Stimulated activated CD4-positive, alpha-beta T cell treated with anti-CD3 and anti-CD28 coated beads, Interleukin-4, amount 100 ng/mL, for 48 hours (primary cell): ENCODE measurements at places on chromosomes 1 and 21.

DNA sequence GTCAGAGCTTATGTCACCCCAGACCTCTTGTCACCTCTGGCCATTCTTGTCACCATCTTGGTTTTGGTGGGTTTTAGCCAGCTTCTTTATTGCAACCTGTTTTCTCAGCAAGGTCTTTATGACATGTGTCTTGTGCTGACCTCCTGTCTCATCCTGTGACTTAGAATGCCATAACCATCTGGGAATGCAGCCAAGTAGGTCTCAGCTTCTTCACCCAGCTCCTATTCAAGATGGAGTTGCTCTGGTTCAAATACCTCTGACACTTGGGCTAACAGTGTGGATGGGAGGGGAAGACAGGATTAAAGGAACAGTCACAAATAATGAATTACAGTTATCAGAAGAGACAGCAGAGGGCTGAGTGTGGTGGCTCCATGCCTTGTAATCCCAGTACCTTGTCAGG, 30.5 kb upstream of the PIK3CD start:
- no peak for DNase-seq

- no peak for DNase-seq
These were observed 10.5 kb downstream of the COPA start for GRCh38 chr1:160332516-160332915.

GRCh38 chr1:183243161-183244050, 57.3 kb downstream of the LAMC2 start:
- no peak for DNase-seq

- no peak for DNase-seq
These were observed 253.8 kb downstream of the DYRK1A start for GRCh38 chr21:37620401-37620800.

DNA sequence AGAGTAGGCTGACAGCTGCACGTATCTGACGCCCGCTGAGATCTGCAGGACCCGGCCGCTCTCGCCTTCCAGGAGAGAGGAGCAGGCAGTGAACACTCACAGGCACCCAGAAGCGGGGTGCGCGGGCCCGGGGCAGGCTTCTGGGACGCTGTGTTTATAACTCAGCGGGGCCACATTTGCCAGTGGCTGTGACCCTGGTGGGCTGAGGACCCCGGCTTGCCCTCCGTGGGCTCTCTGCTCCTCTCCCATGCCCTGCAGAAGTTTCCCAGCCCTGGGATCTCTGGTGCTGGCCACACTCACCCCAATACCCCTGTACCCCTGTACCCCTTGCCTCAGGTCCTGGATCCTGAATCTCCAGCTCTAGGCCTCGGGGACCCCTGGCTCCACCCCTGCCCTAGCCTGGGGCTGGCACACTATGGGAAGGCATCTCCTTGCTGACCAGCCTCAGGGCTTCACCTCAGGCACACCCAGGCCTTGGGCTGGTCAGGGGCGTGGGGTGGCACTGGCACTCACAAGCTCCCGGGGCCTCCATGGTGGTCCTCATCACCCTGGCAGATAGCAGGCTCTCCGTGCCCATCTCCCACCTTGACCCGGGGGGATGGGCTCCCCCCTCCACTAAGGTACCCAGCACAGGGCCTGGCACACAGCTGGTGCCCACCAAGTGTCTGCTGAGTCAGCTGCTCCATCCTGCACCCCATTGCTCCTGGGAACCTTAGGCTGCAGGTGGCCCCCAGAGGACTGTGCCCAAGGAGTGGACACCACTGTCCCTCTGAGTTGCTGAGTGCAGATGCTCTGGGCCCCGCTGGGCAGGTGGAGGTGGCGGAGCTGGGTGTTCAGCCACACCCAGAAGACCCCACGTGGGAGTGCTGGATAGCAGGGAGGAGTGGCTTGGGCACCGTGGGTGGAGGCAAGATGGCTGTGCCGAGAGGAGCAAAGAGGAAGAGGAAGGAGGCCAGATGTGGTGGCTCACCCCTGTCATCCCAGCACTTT, 32.4 kb downstream of the MORN1 start:
- no peak for DNase-seq
